ENCODE measurements at places on chromosomes 3 and 15.

GRCh38 chr15:100123611-100124010, 218.2 kb downstream of the ADAMTS17 start:
- DNase-seq = no peak

- DNase-seq = no peak
Measured at GRCh38 chr15:47788685-47789084, 71.4 kb downstream of the SEMA6D start.

DNA sequence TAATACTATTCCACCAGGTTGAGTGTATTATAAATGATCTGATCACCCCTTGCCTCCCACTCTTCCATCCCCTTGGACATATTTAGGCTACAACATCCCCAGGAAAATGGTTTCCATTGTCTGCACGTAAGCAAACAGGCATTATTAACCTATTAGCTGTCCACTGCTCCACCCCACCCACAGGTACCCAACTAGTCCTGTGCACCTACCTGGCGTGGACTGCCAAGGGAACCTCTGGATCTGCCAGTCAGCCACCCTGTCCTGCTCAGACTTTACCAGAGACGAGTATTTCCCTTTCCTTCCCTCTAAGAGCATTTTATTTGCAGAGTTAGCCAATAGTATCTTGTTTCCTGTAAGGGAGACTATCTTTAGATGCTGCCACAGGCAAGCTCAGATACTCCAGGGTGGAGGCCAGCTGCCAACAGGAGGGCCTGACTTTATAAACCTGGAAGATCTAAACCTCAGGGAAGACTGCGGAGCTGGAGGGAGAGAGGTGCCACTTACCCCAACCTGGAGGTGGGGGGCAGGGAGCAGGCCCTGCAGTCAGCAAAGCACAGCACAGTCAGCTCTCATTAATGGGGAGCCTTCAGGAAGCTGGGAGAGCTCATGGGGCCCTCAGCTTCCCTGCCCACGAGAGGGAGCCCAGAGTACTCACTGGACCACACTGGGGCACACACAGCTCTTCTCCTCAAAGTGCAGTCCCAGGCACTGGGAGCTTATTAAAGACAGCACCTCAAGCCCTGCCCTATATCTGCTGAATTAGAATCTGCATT, at the start of gene CX3CR1:
Gene CX3CR1, minus strand, starts transcription at position 292 of the 773 bp plus-strand sequence. CDS start 13,527 bp downstream, outside the sequence.
- no peak for DNase-seq

- DNase-seq = no peak
Measured at GRCh38 chr3:44184319-44184953, 57.2 kb upstream of the TOPAZ1 start.

DNA sequence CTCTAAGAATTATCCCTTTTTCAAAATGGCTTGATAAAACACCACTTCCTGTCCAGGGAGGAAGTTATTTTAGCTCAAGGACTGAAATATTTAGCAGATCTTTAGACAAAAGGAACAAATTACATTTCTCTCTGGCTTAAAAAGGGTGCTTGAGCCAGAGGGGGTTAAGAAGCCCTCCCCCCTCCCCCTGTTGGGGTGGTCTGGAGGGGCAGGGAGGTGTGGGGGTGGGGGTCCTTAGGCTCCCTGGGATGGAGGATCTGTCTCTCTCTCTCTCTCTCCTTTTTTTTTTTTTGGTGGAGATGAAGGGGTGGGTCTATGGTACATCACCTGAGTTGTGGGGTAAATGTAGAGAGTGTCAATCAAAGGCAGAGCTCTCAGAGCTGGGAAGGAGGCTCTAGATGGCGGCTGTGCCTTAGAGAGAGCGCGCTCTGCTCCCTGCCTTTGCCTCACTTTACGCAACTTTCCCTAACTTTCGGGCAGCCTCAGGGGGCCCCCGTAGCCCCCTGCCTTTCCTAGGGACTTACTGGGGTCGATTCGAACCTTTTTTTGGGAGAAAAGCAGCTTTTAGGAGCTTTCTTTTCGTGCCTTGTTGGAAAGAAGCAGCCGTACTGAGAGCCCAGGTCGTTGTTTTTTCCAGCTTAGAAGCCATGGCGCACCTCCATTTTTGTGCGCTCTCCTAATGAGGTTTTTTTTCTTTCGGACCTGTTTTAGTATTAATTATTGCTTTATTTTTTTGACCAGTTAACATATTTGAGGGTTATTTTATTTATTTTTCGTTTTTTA, at the start of gene CHD2:
Gene CHD2, plus strand, starts transcription at position 377 of the 783 bp plus-strand sequence. CDS start 914 bp downstream, outside the sequence.
- DNase-seq = peak; percentile 56

- no peak for DNase-seq
Measured at GRCh38 chr15:81107889-81108288, 26.2 kb upstream of the CFAP161 start.

DNA sequence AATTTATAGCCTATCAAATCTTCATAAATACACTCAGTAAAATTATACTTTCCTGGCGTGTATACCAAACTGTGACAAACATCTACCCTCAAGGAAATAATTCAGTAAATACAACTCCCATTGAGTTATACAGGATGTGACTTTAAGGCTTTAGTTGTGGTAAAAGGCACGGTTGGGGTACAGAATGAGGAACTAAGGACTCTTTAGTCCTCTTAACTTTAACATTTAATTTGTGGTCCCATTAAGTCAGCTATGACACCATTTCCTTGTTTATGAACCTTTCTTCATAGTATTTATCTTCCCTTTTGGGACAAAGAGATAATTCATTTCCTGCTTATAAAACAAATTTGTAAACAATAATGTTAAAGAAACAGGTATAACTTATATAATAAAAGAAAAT, 30.2 kb downstream of the IFT80 start:
- peak; percentile 48 for DNase-seq
